Fibroblast of the aortic adventitia (primary cell): ENCODE measurements at places on chromosomes 3 and 15. TPM values are rescaled to one million over a fixed set of nuclear protein-coding genes. Genes with fewer than 3 reads are reported as not detected.

DNA sequence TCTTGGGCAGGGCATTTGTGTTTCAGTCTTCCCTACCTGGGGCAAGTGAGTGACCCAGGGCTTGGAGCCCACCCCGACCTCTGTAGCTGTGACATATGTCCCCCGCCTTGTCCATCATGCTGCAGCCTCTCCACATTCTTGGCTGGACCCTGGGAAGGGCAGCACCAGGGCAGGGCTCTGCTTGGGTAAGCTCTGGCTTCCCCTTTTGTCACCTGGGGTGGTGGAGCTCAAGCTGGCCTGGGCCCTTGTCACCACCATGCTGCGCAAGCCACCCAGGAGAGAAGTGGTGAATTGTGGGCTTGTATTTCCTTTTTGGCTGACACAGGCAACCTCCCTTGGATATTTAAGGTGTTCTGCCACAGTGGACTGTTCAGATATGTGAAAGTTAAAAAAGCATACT, 29.3 kb downstream of the SPSB4 start:
- DNase-seq, result no peak

DNA sequence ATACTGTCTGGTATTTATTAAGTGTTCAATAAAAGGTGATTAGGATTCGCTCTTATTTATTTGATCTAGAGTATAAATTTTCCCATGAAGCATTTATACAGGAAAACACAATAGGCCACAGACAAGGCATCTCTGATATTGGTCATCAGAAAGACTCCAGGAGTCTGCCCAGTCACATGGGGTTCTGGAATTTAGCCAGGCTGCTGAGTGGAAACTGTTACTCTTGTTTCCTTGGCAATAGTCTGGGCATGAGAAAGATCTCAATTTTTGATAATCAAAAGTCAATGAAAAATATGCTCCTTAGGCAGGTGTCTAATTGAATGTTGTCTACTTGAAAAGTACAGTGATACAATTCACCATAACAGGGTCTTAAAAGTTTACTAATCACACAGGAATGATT, 161.2 kb downstream of the FRMD5 start:
- DNase-seq, result peak; percentile 76

DNA sequence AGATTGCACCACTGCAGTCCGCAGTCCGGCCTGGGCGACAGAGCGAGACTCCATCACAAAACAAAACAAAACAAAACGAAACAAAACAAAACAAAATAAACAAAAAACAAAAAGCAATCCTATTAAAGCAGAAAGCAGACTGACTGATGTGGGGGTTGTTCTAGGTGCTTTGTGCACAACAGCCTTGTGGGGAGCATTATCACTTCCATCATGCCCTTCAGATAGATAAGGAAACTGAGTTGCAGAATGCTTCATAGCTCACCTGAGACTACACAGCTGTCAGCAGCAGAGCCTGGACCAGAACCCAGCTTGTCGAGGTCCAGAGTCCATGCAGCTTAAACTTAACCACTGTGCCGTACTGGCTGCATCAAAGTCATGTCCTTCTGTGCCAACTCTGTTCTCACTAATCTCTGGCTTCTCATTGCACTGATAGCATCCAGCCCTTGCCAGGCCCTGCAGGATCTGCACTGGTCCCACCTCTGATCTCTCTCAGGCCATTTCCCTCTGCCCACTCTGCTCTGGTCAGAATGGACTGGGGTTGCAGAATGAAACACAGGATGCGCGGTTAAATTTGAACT, 47.6 kb upstream of the MRPS22 start:
- no peak for DNase-seq

- no peak for DNase-seq
Measured at GRCh38 chr3:155387571-155387970, 94.1 kb upstream of the STRIT1 start.

- peak; percentile 63 for DNase-seq
Measured at GRCh38 chr3:147521646-147522045, 112.5 kb downstream of the ZIC1 start.

DNA sequence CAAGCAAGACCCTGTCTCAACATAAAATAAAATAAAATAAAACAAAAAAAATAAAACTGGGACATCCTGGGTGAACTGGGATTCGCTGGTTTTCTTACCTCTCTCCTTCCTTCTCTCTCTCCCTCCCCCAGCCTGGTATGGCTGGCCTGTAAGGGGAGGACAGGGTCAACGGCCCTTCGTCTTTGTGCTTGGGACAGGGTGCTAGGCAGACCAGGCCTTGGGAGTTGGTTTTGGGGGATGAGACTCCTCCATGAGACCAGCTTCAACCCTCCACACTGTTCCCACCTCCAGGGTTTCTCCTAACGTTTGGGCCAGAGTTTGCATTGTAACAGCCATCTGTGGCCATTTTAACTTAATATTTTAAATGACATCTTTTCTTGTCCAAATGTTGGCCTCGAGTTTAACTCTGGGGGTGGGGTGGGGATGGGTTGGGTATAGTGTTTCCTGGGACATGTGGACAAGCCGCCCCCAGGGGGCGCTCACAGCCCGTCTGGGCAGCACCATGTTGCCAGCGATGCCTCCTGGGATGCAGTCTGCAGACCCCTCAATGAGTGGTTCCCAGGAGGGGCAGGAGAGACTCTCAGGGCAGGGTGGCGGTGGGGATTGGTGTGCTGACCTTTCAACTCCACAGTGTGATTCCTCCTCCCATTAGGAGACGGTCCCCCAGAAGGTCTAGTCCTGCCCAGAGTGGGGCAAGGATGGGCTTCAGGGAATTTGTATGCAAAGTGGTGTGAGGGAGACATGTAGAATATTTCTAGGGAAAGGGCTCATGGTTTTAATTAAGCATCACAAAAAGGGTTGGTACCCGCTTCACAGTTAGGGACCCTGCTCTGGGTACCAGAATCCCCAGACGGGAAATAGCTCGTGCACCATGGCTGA, 37.7 kb upstream of the LCTL start:
- peak; percentile 73 for DNase-seq

GRCh38 chr3:32176989-32177701, 61.3 kb upstream of the CMTM8 start:
- DNase-seq, result peak; percentile 60

GRCh38 chr15:61118885-61119284, 110.2 kb downstream of the RORA start:
- DNase-seq, result no peak

DNA sequence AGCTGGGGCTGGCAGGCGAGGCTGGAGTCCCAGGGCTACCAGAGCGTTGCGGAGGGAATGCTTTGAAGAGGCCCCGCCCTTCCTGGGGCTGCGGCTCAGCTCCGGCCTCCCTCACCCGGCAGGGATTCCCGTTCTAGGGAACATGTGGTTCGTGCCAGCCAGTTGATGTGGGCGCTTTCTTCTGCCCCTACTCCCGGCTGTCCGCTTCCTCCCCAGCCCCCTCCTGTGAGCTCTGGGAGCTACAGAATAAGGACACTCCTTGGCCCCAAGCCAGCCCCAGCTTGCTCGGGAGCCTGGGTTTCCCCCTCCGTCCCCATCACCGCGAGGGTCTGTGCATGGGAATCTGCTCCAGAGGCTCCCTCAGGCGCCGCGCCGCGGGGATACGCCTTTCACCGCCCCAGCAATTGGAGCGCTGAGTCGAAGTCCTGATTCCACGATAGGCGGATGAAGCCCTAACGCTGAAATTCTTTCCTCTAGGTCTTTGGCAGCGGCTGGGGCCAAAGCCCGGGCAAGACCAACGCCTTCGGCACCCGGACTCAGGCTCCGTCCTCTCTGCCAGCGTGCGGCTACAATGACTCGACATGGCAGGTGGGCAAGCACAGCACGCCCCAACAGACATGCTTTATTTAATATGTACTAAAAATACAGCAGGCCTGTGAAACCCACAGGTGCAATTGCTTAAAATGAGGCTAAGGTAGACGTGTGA, 69.5 kb downstream of the KLF15 start:
- peak; percentile 45 for DNase-seq

GRCh38 chr3:43373560-43373928, 87.2 kb downstream of the SNRK start:
- DNase-seq, result peak; percentile 28

- DNase-seq, result no peak
Measured at GRCh38 chr3:132117642-132118041, 82.8 kb upstream of the CPNE4 start.

GRCh38 chr3:64224826-64225610, at the start of gene PRICKLE2:
Gene PRICKLE2 (minus strand): TSS chr3:64225466. CDS start chr3:64198927, 26,539 bp downstream.
- DNase-seq, result peak; percentile 90

DNA sequence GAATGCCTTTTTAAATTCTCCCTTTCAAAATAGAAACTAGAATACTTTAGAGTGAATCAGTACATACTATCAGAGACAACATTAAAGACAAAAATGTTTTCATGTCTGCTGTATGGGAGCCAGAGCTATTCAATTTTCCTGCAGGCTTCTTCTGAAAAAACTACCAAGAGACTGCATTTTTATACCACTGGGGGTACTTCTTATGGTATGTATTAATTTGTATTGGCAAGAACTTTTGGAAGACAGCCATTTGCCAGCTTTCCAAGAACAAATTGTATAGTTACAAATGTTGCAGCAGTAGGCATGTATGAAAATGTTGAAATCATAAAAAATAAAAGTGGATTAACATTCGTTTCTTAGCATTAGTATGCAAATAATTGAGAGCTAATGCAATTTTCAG, 1010.0 kb upstream of the CADM2 start:
- no peak for DNase-seq

DNA sequence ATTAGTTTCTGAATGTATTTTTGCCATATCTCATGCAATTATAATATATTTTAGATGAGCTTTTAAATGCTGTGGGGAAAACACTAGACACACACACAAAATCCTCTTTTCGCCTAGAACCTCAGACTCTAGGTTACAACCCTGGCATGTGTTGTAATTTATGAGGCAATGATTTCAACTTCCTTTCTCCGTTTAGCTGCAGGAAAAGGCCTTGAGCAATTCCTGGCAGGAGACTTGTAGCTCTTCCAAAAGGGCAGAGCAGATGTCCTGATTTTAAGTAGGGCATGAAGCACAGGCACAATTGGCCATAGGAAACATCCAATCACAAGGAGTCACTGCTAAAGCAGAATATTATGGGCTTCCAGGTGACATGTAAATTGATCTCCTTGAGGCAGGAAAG, 82.0 kb downstream of the GPR156 start:
- DNase-seq, result peak; percentile 93

DNA sequence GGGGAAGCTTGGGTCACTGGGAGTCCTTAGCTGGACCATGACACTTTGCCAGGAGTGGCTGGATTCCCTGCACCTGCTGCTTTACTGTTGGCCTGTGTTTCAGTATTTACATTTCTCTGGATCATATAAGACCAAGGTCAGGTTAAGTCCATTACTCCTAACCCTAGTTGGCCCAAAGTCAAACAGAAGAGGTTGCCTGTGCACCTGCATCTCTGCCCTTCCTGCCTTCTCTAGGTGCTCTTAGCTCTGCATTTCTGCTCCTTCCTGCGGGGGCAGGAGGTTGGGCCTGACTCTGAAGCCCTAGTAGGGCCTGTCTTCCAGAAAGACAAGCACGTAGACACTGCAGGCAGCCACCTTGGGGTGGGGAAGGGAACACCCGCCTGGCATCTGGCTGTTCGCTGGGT, 124.3 kb downstream of the RPLP1 start:
- no peak for DNase-seq

GRCh38 chr3:10848261-10848660, 32.2 kb downstream of the SLC6A11 start:
- no peak for DNase-seq

GRCh38 chr15:55552451-55552850, 35.7 kb downstream of the PYGO1 start:
- DNase-seq, result no peak

GRCh38 chr15:61084472-61084871, 144.6 kb downstream of the RORA start:
- no peak for DNase-seq

GRCh38 chr15:85778107-85778776, 16.5 kb downstream of the KLHL25 start:
- no peak for DNase-seq

GRCh38 chr15:60831540-60831939, 352.6 kb upstream of the ICE2 start:
- no peak for DNase-seq

DNA sequence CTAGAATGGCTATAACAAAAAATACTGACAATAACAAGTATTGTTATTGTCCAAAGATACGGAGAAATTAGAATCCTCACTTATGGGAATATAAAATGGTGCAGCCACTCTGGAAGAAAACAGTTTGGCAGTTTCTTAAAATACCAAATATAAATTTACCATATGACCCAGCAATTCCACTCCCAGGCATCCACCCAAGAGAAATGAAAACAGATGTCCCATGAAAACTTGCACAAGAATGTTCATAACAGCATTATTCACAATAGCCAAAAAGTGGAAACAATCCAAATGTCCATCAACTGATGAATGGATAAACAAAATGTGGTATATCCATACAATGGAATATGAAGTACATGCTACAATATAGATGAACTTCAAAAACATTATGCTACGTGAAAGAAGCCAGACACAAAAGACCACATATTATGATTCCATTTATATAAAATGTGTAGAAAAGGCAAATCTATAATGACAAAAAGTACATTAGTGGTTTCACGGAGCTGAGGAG, 9.4 kb downstream of the AAGAB start:
- DNase-seq, result peak; percentile 86

DNA sequence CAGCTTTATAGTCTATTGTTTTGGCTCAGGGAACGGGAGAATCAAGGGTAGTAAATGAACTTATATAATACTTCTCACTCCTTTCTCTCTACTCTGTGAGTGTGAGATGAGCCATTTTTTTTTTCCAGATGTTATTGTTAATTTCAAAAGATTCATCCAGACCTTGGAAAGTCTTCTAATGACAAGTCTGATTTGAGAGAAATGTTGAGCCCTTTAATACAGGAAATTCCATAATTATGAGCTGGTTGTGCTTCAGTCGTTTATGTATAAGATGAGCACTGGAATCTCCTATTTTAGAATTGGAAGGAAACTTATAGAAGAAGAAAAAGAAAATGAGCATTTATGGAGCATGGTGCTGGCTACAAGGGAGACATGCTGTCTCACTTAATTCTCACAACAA, 92.0 kb downstream of the FBN1 start:
- DNase-seq, result peak; percentile 47

GRCh38 chr15:45087513-45087912, 26.5 kb downstream of the DUOX2 start:
- no peak for DNase-seq

GRCh38 chr3:57779666-57780065, 23.6 kb downstream of the SLMAP start:
- DNase-seq, result peak; percentile 27

DNA sequence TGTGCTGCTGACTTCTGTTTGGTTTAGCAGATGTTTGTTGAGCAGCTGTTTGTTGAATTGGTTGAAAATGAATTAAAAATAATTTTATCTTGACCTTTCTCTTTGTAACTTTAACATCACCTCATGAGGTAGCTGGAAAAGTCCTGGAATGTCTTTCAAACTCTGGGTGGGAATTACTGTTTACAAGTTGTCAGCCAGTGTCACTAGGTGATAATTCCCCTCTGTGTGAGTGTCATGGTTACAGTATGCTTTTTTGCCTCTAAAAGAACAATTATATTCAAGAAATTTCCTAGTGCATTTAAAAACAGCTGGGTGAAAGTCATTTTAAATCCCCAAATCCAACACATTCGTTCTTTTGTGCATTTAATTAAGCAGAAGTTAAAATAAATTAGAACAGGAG, 113.2 kb downstream of the PTPRG start:
- no peak for DNase-seq

The EAF2 gene
- total RNA-seq, result 2.1 and 2.3 TPM in 2 replicates

The CASR gene
- not detected in 2 replicates for total RNA-seq

The CCDC66 gene
- 21.1 and 36.0 TPM in 2 replicates for total RNA-seq

The ZMYND10 gene
- total RNA-seq, result 0.81 and 0.82 TPM in 2 replicates

The CD276 gene
- 87.3 and 121 TPM in 2 replicates for total RNA-seq

The PRICKLE2 gene
- 22.0 and 45.1 TPM in 2 replicates for total RNA-seq

The MRPL3 gene
- total RNA-seq, result 164 and 376 TPM in 2 replicates

The ZBTB47 gene
- total RNA-seq, result 22.3 and 41.8 TPM in 2 replicates

The RAB5A gene
- 13.7 and 64.2 TPM in 2 replicates for total RNA-seq

The MDFIC2 gene
- total RNA-seq, result not detected in 2 replicates

The BFSP2 gene
- total RNA-seq, result not detected in 2 replicates

The APBA2 gene
- total RNA-seq, result 1.8 and 4.3 TPM in 2 replicates
